ENCODE measurements at places on chromosomes 5 and 9. TPM values are rescaled to one million over a fixed set of nuclear protein-coding genes. Genes with fewer than 3 reads are reported as not detected.

Gene EPB41L4A
- 2.0 TPM for total RNA-seq

Gene ZCCHC7
- total RNA-seq: 47.2 TPM

Gene BAAT
- 0.19 TPM for total RNA-seq

- H3K27ac ChIP-seq: no peak overlapping the region
- H3K4me3 ChIP-seq: no peak overlapping the region
Observed at GRCh38 chr9:134058716-134059115, 9.1 kb downstream of the BRD3 start.

DNA sequence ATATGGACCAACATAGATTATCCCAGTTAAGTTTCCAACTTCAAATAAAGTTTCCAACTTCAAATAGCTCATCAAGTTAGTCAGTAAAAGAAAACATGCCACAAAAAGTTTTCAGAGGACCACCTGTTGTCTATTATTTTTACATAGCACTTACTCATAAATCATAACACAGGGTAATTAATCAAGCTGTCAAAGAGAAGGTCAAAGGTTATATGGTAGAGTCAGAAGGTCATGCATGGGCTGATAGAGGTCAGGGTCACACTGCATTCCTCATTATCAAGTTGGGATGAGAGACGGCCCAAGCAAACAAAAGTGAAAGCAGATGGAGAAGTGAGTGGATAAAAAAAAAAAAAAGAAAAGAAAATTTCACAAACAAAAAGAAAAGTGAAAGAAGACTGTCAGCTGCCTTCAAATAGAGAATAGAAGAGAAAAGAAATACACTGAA is 145.5 kb upstream of the POU5F2 start:
- no peaks in the 10 kb centered on the region for H3K36me3 ChIP-seq
- H3K4me3 ChIP-seq: peak overlapping the region; percentile 60
- peak overlapping the region; percentile 82 for H3K27ac ChIP-seq

GRCh38 chr9:31573561-31573960 is 810.9 kb upstream of the ACO1 start:
- H3K27me3 ChIP-seq: no peaks in the 10 kb centered on the region
- no peak for DNase-seq
- H3K27ac ChIP-seq: no peak overlapping the region
- no peak overlapping the region for H3K4me3 ChIP-seq
- H3K36me3 ChIP-seq: peaks cover 3% of the 10 kb centered on the region

- no peaks in the 10 kb centered on the region for H3K36me3 ChIP-seq
- no peak overlapping the region for H3K27ac ChIP-seq
- H3K27me3 ChIP-seq: no peaks in the 10 kb centered on the region
- DNase-seq: no peak
- H3K4me3 ChIP-seq: no peak overlapping the region
Observed at GRCh38 chr9:81083854-81084512, 605.4 kb downstream of the TLE1 start.

DNA sequence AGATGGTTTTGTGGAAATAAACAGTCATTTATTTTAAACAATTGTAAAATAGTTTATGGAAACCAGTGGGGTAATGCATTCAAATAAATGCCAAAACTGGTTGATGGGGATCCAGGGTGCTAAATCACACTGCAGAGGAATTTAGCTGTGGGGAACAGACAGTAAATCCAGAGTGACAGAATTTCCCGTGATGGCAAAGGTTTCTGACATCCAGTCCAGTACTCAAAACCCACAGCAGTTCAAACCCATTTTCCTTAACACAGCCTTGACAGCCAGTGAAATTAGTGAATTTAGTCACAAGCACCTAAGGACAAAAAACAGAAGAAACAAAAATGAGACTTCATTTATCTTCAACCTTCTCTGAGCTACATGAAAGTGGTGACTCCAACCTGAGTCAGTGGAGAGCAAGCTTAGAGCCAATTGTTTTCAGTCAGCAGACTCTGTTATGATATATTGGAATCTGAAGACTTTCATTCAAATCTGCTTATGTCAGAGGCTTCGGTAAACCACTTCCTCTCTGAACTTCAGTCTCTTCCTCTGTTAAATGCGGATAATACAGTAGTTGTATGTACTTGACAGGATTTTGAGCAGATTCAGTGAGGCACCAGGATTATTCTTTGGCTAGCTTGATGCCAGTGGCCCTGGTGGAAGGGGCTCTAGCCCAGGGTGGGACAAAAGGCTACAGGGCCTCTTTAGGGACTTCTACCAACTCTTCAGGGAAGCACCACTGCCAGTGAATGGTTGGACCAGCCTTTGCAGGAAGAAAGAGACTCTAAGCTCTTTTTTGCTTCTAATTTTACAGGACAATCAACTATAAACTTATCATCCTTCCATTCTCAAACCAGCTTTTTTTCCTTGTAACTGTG is 185.3 kb downstream of the MAPKAP1 start:
- peak overlapping the region; percentile 66 for H3K4me3 ChIP-seq
- no peaks in the 10 kb centered on the region for H3K27me3 ChIP-seq
- peaks cover 56% of the 10 kb centered on the region for H3K4me1 ChIP-seq
- peak overlapping the region; percentile 38 for H3K27ac ChIP-seq

DNA sequence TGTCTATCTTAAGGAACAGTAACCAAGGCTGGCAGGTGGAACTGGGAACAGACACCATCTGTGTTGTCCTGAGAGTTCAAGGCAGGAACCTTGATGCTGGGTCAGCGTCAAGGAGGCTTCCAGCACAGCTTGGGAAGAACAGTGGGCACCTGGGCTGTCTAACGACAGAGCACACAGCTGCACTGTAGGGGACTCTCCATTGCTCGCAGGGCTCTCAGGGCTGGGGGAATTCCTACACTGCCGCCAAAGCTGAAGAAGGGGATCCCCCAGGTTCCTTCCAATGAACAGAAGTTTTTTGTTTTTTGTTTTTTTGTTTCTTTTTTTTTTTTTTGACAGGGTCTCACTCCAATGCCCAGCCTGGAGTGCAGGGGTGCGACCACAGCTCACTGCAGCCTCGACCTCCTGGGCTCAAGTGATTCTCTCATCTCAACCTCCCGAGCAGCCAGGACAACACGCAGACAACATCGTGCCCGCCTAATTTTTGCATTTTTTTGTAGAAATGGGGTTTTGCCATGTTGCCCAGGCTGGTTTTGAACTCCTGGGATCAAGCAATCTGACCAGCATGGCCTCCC is 81.9 kb downstream of the PTPN3 start:
- peaks cover 1% of the 10 kb centered on the region for H3K36me3 ChIP-seq
- H3K4me3 ChIP-seq: peak overlapping the region; percentile 36
- peaks cover 17% of the 10 kb centered on the region for H3K27me3 ChIP-seq

DNA sequence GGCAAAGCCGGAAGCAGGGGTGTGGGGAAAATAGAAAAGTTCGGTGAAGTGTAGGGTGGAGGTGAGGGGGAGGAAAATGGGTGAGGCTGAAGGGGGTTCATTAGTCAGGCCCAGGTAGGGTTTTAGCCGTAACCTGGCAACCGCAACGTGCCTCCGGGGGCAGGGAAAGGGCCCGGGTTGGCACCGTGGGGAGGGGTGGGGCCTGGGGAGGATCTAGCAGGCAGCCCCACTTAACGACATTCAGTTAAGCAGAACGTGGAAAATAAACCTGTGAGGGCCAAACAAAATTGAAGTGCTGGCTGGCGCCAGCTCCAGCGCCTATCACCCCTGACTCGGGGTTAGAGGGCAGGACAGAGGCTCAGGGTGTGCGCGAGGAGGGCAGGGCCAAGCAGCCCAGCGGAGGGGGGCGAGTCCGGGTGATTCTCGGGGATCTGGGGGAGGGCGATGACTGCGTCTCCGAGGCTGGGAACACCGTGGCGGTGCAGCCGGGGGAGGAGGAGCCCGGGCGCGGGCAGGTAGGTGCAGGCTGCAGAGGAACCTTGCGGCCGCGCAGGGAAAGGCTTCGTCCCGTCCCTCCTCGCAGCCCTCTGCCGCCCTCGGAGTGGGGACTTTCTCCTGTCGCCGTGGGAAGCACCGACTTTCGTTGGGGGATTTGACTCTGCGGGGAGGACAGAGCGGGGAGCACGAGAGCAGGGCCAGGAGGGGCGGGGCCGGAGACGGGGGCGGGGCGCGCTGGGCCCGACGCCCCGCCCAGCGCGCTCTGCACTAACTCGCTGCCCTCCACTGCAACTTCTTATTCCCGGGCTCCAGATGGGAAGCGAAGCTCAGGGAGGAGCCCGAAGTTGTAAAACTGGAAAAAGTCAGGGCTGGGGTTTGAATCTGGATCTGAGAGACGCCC is 5.1 kb downstream of the RGS14 start:
- peaks cover 81% of the 10 kb centered on the region for H3K4me1 ChIP-seq
- no peak overlapping the region for H3K27ac ChIP-seq
- DNase-seq: peak; percentile 72
- no peaks in the 10 kb centered on the region for H3K27me3 ChIP-seq
- peaks cover 2% of the 10 kb centered on the region for H3K36me3 ChIP-seq

- peaks cover 4% of the 10 kb centered on the region for H3K36me3 ChIP-seq
- H3K4me3 ChIP-seq: peak overlapping the region; percentile 97
- H3K27me3 ChIP-seq: no peaks in the 10 kb centered on the region
- peaks cover 76% of the 10 kb centered on the region for H3K4me1 ChIP-seq
- H3K27ac ChIP-seq: peak overlapping the region; percentile 80
Observed at GRCh38 chr9:35649431-35650340, 1.0 kb downstream of the SIT1 start.
